Inflammatory macrophage treated with lipopolysaccharide for 4 hours (primary cell): ENCODE measurements at places on chromosomes 7 and 10.

GRCh38 chr7:150949971-150950491, 28.1 kb downstream of the KCNH2 start:
- DNase-seq: no peak

- DNase-seq: no peak
Measured at GRCh38 chr10:76297780-76298281, 866.4 kb downstream of the LRMDA start.

DNA sequence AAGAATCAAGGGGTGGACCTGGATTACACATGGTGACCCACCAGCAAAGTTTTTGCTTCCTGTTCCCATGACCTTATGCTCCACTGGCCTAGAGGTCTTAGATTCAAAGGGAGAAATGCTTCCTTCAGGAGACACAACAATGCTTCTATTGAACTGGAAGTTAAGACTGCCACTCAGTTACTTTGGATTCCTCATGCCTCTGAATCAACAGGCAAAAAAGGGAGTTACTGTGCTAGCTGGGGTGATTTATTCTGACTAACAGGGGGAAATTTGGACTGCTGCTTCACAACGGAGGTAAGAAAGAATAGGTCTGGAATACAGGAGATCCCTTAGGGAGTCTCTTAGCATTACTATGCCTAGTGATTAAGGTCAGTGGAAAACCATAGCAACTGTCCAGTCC, 10.3 kb downstream of the TMEM229A start:
- no peak for DNase-seq

DNA sequence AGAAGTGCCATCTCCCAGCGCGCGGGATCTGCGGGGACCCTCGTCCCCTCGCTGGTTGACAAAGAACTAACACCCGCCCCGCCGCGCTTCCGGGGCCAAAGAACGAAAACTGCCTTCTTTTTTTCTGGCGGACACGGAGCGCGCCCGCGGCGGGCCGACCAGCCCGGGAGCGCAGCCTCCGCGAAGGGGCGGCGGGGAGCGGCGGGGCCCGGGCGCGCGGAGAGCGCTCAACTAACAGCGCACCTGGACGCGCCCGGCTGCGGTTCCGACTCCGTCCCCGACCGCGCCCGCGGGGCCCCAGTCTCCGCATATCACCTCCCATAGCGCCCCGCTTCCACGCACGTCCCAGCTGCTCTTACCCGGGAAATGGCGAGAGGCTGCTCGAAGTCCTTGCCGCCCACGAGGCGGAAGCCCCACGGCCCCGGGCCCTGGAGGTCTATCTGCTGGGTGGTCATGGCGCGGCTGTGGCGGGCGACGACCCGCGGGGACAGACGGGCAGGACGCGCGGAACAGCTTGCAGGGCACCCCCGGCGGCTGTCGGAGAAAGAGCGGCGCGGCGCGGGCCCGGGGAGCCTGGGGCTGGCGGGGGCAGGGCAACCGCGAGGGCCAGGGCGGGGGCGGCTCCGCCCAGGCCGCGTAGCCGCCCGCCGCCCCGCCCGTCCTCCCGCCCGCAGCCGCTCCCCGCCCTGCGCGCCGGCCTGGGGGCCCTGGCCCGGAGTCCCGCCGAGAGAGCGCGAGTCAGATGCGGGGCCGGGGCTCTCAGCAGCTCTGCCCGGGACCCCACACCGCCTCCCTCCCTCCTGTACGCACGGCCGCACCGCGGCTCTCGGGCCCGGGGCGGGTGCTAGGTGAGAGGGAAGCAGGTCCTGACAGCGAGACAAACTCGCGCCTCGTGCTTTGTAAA, at the start of gene PDLIM1:
Gene PDLIM1, minus strand, starts transcription at position 543 of the 904 bp plus-strand sequence. Its CDS starts 88 bp downstream, at position 455.
- peak; percentile 22 for DNase-seq
